Right atrium auricular region (tissue), 2 donors: ENCODE measurements at places on chromosomes 12 and 14. TPM values are rescaled to one million over a fixed set of nuclear protein-coding genes. Genes with fewer than 3 reads are reported as not detected.

Gene PMCH
- total RNA-seq = not detected

Gene PLXNC1
- 2.0 TPM for total RNA-seq

Gene PWP1
- total RNA-seq = 49.1 TPM

Gene RAB3IP
- 27.2 TPM for total RNA-seq

Gene CEP170B
- 15.1 TPM for total RNA-seq

Gene KCNC2
- total RNA-seq = not detected

Gene MORN3
- not detected for total RNA-seq

Gene PIWIL1
- total RNA-seq = not detected

Gene NRL
- 2.5 TPM for total RNA-seq

DNA sequence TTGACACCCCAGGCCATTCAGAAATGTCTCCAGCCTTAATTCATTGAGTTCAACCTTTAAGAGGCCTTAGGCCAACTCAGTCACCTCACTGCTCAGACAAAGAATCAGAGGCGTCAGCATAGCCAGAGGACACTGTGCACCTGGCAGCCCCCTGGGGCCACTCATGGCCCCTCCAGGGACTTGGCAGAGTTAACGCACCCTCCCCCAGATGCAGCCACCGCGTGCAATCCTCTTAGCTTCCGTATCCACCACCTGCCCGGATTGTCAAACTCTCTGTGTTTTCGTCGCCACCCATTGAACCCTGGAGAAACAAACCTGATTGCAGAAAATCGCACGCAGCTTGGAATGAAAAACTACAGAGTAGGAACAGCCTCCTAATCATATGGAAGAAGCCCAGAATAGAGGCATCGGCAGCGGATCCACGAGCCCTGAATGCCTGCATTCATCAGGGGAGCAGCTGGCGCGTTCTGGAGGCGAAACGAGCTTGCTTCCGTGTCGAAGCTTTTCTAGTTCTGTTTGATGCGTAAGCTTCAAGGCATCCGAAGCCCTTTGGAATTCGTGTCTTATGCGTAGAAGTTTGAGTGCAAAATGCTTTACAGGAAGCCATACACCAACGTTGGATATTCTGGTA is 22.4 kb downstream of the BRI3BP start:
- no peaks in the 10 kb centered on the region for H3K36me3 ChIP-seq
- no peaks in the 10 kb centered on the region for H3K27me3 ChIP-seq
- no peaks in the 10 kb centered on the region for H3K4me1 ChIP-seq
- no peak overlapping the region for H3K4me3 ChIP-seq

DNA sequence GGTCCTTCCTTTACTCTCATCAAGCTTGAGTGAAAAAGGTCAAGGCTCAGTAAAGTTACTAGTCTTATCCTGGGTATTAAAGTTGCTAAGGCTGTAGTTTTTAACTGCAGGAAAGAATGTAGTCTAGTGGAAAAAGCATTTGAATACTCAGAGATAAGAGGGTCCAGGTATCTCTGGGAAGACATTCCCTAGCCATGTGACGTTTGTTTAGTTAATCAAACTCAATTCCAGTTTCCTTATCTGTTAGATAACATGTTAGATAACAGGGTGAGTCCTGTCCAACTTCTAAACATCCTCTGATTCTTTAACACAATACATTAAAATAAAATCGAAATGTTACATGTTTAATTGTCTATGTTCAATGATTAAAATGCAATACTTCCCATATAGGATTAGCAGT is 720.7 kb upstream of the LMO3 start:
- H3K36me3 ChIP-seq = no peaks in the 10 kb centered on the region
- H3K4me3 ChIP-seq = no peak overlapping the region
- no peaks in the 10 kb centered on the region for H3K27me3 ChIP-seq
- DNase-seq = no peak

DNA sequence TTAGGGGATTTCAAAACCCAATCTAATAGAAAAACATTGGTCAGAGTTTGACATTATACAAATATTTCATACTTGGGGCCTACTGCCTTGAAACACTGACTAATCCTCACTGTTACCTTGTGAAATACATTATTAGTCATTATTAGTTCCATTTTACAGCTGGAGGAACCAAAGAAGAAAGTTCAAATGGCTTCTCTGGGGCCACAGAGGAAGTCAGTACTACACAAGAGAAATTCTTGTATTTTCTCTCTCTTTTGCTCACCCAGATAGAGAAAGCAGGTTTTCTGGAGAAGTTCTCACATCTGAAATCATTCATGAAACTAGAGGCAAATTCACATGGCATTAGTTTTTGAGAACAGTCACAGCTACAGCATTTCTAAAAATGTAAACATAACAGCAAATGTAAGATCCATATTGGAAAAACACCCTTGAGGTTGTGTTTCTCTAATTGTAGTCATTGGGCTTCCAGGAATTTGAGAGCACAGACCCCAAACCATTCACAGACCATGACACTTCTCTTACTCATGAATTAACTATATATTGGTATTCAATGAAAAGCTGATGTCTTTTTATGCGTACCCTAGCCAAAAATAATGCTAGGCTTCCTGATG is 83.0 kb downstream of the LLPH start:
- no peak overlapping the region for H3K27ac ChIP-seq
- no peaks in the 10 kb centered on the region for H3K27me3 ChIP-seq
- no peaks in the 10 kb centered on the region for H3K36me3 ChIP-seq
- H3K4me3 ChIP-seq = no peak overlapping the region
- H3K4me1 ChIP-seq = no peaks in the 10 kb centered on the region

GRCh38 chr12:17192721-17193120 is 586.8 kb upstream of the LMO3 start:
- H3K36me3 ChIP-seq = no peaks in the 10 kb centered on the region
- H3K4me3 ChIP-seq = no peak overlapping the region
- no peaks in the 10 kb centered on the region for H3K4me1 ChIP-seq
- no peaks in the 10 kb centered on the region for H3K27me3 ChIP-seq
- no peak for DNase-seq
- no peak overlapping the region for H3K27ac ChIP-seq

GRCh38 chr14:104813286-104813685 is 12.4 kb downstream of the ZBTB42 start:
- H3K27me3 ChIP-seq = no peaks in the 10 kb centered on the region
- no peaks in the 10 kb centered on the region for H3K36me3 ChIP-seq
- DNase-seq = no peak
- H3K4me3 ChIP-seq = no peak overlapping the region
- peaks cover 27% of the 10 kb centered on the region for H3K4me1 ChIP-seq

- H3K4me3 ChIP-seq = peak within 1 kb of the TSS; percentile 91
- peaks cover 7% of the 10 kb centered on the region for H3K36me3 ChIP-seq
- no peaks in the 10 kb centered on the region for H3K4me1 ChIP-seq
- DNase-seq = peak; percentile 97
Observed at GRCh38 chr12:119178544-119179334, at the start of gene HSPB8. TSS of gene HSPB8 (plus strand) at chr12:119178931. CDS start at chr12:119179313, 382 bp downstream.

DNA sequence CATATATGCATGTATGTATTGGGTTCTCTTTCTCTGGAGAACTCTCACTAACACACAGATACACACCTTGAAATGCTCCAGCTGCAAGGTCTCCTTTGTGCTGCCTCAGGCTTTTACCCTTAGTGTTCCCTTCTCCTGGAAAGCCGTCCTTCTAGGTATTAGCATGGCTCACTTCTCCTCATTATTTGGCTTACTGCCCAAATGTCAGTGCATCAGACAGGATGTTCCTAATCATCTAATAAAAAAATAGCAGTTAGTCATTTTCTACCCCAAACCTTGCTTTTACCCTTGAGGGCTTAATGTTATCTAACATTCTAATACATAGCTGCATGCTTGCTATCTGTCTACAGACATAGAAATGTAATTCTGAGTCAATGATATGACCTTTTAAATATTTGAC is 109.0 kb upstream of the SLC16A7 start:
- H3K27ac ChIP-seq = no peak overlapping the region
- no peaks in the 10 kb centered on the region for H3K36me3 ChIP-seq
- H3K4me3 ChIP-seq = no peak overlapping the region
- no peak for DNase-seq

DNA sequence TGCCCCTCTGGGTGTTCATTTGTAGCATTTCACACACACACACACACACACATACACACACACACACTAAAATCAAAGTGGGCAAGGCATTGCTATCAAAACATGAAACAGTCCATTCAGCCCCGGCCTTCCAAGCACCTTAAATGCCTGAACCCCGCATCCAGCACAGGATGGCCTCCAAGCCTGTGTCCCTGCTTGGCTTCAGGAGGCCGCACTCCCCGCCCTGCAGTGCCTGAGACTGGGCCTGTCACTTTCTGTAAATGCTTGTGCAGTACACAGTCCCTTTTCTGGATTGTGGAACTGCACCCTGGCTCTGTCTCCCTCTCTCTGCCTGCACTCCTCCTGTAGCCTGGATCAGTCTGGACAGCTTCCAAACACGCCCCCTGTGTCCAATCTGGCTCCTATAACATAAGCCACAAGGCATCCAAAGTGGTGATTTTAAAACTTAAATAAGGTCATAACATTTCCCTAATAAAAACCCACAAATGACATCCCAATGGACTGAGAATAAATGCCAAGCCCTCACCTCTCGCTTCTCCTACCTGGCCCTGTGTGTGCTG is 972.2 kb upstream of the TMEM132C start:
- H3K27ac ChIP-seq = no peak overlapping the region
- H3K4me3 ChIP-seq = no peak overlapping the region
- DNase-seq = peak; percentile 16
- H3K4me1 ChIP-seq = no peaks in the 10 kb centered on the region
- H3K27me3 ChIP-seq = no peaks in the 10 kb centered on the region

- H3K27me3 ChIP-seq = no peaks in the 10 kb centered on the region
- DNase-seq = no peak
- H3K27ac ChIP-seq = no peak overlapping the region
- H3K4me3 ChIP-seq = no peak overlapping the region
- no peaks in the 10 kb centered on the region for H3K4me1 ChIP-seq
Observed at GRCh38 chr12:65630555-65630954, 193.7 kb upstream of the HMGA2 start.

DNA sequence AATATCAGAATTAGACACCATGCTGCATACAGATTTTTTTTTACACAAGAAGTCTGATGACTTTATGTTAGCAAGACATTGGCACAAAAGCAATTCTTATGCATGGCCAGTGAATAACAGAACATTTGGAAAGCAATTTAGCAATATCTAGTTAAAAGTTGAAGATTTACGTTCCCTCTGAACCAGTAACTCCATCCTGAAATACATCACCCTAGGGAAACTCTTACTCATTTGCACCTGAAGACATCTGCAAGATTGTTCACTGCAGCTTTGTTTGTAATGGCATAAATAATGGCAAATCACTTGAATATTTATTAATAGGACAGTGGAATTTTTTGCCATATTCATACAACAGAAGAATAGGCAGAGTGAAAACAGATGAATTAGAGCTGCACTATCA is 670.0 kb upstream of the NOVA1 start:
- no peak overlapping the region for H3K4me3 ChIP-seq
- H3K27me3 ChIP-seq = no peaks in the 10 kb centered on the region
- H3K36me3 ChIP-seq = no peaks in the 10 kb centered on the region
- DNase-seq = no peak
- H3K4me1 ChIP-seq = no peaks in the 10 kb centered on the region

DNA sequence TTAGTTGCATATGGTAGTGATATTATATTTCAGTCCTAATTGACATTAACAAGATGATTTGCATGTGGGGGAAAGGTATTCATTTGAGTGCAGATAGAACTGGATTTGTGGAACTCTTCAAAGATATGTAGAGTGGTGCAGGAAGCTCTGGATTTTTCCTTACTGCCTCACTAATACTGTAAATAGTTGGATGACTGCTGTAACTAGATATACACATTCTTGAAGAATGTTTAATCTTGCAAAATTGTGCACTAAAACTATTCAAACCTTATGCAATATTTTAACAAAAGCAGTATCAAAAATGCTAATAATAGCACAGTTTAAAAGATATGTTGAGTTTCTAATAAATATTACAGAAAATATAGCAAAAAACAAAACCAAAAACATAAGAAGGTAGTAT is 43.1 kb upstream of the ATF7IP start:
- no peaks in the 10 kb centered on the region for H3K27me3 ChIP-seq
- H3K4me1 ChIP-seq = no peaks in the 10 kb centered on the region
- no peak overlapping the region for H3K27ac ChIP-seq
- DNase-seq = no peak
- H3K4me3 ChIP-seq = no peak overlapping the region

GRCh38 chr12:64782191-64782876 is 23.1 kb upstream of the GNS start:
- H3K4me3 ChIP-seq = peak overlapping the region; percentile 70
- no peaks in the 10 kb centered on the region for H3K4me1 ChIP-seq
- no peaks in the 10 kb centered on the region for H3K27me3 ChIP-seq
- no peak overlapping the region for H3K27ac ChIP-seq

DNA sequence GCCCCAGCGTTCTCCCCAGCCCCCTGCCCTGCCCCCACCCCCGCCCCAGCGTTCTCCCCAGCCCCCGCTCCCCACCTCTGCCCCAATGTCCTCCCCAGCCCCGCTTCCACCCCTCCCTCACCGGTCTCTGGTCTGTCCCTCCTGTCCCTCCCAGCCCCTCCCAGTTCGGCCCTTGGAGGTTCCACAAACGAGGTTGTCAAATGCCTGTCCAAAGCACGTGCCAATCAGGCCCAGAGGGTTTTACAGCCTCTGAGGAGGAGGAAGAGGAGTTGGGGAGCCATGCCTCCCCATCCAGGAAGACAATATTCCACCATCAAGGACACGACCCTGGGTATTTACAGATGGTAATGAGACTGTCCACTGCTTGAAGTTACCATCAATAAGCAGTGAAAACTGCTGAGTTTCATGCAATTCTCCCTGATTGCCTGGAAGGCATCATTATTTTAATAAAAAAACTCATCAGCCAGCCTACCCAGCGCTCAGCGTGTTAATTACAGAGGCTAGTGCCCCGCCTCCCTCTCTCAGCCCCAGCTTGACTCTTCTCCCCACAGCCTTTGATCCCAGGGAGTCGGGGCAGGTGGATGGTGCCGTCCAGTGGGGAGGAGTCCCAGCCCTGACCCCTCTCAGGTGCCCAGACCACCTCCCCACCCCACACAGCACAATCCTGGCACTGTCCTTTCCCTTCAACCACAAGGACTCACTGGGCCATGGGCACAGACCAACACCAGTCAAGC is 30.6 kb upstream of the C14orf180 start:
- no peaks in the 10 kb centered on the region for H3K27me3 ChIP-seq
- no peak overlapping the region for H3K4me3 ChIP-seq
- DNase-seq = no peak

GRCh38 chr12:66774929-66775328 is 96.1 kb upstream of the GRIP1 start:
- no peaks in the 10 kb centered on the region for H3K27me3 ChIP-seq
- DNase-seq = no peak
- no peak overlapping the region for H3K4me3 ChIP-seq
- no peaks in the 10 kb centered on the region for H3K4me1 ChIP-seq
- H3K36me3 ChIP-seq = no peaks in the 10 kb centered on the region
- H3K27ac ChIP-seq = no peak overlapping the region

DNA sequence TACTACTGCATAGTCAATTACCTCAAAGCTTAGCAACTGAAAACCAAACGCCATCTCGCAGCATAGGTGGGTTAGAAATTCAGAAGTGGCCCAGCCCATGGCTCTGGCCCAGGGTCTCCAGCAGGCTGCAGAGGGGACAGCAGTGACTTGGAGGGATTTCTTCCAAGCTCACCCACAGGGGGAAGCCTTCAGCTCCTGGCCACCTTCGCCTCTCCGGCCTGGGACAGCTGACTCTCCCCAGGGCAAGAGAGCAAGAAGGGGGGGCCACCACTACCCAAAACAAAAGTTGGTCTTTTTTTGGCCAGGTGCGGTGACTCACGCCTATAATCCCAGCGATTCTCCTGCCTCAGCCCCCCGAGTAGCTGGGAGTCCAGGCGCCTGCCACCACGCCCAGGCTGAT is 32.2 kb upstream of the ANKRD9 start:
- H3K27ac ChIP-seq = no peak overlapping the region
- no peaks in the 10 kb centered on the region for H3K4me1 ChIP-seq
- H3K4me3 ChIP-seq = no peak overlapping the region
- no peaks in the 10 kb centered on the region for H3K27me3 ChIP-seq
- DNase-seq = no peak
- H3K36me3 ChIP-seq = no peaks in the 10 kb centered on the region
